ENCODE measurements at places on chromosomes 12 and 14.

DNA sequence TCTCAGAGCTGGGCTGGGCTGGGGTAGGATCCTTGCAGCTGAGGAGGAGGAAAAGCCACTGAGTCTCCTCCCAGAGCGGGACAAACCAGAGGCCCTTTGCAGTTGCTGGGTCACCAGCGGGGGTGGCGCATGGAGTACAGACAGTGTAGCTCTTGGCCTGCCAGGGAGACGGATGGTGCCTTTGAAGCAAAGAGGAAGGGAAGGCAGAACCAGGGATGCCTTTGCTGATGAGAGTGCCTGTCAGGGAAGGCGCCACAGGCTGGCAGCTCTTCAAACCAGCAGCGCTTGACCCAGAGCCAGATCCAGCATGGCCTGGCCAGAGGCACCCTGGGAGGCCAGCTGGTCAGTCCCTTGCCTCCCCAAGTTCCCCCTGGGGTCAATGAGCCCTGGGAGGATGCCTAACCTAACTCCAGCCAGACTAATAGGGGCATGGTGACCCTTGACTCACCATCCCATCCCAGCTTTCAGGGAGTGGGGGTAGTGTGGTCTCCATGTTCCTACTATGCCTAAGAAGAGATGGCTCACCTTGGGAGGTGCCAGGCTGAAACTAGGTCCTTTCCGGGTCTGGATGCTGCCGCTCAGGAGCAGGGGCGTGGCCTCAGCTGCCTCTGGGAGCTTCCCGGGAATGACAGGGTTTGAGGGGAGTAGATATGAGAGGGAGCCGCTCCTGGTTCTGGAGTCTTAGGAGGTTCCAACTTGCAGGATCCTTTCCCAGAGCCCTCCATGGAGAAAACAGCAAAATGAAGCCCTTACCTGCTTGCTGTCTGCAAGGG lies 19.8 kb downstream of the VASH1 start:
- no peak for DNase-seq

DNA sequence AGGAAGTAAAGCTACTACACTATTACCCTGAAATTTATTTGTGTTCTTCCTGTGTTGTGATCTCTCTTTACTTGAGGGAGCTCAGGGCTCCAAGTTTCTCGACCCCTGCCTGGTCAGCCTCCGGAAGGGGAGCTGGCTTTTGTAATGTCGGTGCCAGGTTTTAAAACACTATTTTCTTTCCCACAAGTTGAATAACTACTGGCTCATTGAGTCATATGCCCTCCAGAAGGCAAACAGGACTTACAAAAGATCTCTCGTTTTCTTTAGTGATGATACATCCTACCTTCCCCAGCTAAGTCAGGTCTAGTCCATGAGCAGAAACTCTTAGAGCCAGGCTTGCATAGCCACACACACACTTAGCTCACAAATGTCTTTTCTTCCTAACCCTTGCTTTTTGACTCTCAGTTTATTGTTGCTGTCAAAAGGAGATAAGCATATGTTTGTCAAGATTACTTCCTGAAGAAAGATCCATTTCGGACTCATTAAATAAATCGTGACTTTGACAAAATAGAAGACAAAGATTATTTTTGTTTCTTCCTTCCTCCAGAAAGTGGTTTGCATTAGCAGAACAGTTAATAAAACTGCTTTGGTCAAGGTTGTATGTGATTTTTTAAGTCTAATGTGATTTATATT lies 209.8 kb upstream of the FLRT2 start:
- no peak for DNase-seq

GRCh38 chr14:82490397-82490796 lies 956.7 kb upstream of the SEL1L start:
- no peak for DNase-seq

- no peak for DNase-seq
Measured at GRCh38 chr12:32534698-32535097, 135.3 kb downstream of the FGD4 start.

- DNase-seq = no peak
Measured at GRCh38 chr12:69947897-69948296, 122.9 kb downstream of the MYRFL start.

DNA sequence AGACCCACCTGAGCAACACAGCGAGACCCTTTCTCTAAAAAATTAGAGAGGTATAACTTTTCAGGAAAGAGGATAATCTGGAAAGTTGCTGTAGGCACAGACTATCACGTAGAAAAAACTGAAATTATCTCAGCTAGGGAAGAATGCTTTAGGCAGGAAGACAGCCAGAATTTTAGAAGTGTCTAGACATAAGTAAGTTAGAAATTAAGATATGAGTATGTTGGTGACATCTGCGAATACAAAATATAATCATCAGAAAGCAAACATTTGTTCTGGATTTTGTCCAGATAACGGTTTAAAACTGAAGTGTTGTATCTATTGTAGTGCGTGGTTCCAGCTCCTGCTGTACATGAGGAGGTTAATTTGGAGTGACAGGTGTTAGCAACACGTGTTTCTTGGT lies 123.2 kb downstream of the FBXL14 start:
- no peak for DNase-seq

DNA sequence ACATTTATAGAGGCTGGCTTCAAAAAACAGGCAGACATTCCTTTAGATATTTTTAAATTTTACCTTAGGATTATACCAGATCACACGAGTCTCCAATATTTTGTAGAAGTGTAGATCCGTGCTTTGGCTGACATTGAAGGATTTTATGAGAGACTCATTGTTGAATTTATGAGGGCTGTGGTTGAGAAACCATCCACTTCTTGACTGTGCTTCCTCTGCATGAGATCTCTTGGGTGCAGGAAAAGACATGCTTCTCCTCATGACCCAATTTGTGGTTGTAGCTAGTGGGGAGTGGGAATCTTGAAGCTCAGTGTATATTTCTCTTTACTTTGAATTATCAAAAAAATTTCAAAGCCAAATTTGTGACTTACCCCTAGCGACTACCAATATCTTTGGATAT lies 36.7 kb upstream of the NKX2-8 start:
- no peak for DNase-seq

DNA sequence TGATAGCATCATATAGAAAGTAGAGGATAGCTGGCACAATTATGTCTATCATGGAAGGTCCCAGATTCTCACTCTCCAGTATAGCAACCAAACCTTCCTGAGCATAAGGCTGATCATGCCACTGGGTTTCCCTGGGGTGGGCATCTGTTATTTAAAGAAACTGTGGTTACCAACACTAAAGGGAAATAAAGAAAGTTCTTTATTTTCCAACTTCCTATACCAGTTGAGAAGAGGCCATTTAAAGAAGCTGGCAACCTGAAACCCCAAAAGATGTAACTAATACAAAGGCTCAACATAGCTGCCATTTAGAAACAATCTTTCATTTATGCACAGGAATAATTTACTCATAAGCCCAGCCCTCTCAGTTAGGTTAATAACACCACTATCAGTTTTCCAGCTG lies 3.1 kb downstream of the BCAT1 start:
- DNase-seq = no peak

GRCh38 chr14:100772607-100773165 lies 46.0 kb downstream of the DLK1 start:
- DNase-seq = no peak

- DNase-seq = no peak
Measured at GRCh38 chr12:56104815-56105608, 653 bp downstream of the PA2G4 start.

DNA sequence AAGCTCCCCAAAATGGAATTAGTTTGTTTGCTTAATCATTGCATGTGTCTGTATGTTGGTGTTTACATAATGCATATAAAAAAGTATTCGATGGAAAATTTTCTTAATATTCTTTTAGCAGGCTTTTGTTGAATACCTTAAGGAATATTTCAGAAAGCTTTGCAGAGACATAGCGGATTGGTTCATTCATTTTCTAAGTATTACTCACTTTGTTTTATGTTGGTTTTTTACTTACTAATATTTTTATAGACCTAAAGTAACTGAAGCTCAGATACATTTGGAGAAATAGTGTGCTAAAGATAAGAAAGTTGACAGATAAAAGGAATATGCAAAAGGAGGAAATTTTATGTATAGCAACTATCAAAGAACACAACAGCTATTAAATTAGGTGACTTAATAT lies 191.0 kb downstream of the ERC1 start:
- no peak for DNase-seq

DNA sequence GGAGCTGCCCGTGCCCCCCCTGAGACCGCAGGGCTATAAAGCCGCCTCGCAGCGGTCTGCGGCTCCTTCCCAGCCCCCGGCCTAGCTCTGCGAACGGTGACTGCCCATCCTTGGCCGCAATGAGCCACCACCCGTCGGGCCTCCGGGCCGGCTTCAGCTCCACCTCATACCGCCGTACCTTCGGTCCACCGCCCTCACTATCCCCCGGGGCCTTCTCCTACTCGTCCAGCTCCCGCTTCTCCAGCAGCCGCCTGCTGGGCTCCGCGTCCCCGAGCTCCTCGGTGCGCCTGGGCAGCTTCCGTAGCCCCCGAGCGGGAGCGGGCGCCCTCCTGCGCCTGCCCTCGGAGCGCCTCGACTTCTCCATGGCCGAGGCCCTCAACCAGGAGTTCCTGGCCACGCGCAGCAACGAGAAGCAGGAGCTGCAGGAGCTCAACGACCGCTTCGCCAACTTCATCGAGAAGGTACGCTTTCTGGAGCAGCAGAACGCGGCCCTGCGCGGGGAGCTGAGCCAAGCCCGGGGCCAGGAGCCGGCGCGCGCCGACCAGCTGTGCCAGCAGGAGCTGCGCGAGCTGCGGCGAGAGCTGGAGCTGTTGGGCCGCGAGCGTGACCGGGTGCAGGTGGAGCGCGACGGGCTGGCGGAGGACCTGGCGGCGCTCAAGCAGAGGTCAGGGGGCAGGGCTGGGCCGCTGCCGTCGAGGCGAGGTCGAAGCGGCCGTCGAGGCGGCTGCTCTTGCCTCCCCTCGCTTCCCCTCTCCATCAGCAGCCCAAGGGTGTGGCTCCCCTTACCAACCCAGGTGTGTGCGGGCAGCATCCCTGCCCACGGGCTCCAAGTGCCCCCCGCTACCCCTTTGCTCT lies at the start of gene PRPH:
Gene PRPH, plus strand, starts transcription at position 66 of the 855 bp plus-strand sequence. Its CDS starts 54 bp downstream, at position 120.
- DNase-seq = no peak

- no peak for DNase-seq
Measured at GRCh38 chr12:92612611-92613010, 90.2 kb upstream of the PLEKHG7 start.

DNA sequence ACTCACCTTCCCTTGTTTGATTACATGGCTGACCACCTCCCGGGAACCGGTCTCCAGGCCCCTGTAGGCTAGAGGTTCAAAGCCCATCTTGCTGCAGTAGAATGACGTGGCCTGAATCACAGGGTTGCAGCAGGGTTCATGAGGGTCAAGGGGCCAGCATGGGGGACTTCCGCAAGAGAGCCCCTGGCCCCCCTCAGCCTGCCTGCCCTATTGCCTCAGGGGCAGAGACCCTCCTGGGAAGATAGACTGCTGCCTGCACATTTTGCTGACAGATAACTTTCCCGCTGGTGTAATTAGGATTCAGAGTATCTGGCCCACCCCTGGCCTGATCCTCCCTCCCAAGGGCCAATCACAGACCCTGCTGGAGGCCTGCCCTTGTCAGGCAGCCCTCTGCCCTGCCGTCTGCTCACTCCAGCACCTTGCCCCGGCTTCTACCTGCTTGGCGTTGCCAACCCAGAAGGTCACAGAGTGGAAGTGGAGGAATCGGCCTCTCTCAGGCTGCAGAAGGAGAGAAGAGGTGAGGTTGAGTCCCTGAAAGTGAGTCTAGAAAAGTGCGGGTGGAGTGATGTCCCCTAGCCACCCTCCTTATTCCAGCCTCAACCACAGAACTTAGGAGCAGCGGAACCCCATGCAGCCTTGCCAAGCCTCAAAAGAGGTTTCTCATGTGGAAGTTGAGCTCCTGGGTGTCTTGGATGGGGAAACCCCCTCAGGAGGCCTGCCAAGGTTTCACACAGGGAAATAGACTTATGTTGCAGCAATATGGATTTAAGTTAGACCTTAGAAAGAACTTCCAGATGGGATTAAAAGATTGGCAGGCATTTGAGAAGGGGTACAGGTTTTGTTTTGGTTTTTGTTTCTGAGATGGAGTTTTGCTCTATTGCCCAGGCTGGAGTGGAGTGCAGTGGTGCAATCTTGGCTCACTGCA lies 1.1 kb downstream of the HPD start:
- DNase-seq = no peak

GRCh38 chr12:84874825-84875139 lies 37.8 kb downstream of the SLC6A15 start:
- DNase-seq = no peak

DNA sequence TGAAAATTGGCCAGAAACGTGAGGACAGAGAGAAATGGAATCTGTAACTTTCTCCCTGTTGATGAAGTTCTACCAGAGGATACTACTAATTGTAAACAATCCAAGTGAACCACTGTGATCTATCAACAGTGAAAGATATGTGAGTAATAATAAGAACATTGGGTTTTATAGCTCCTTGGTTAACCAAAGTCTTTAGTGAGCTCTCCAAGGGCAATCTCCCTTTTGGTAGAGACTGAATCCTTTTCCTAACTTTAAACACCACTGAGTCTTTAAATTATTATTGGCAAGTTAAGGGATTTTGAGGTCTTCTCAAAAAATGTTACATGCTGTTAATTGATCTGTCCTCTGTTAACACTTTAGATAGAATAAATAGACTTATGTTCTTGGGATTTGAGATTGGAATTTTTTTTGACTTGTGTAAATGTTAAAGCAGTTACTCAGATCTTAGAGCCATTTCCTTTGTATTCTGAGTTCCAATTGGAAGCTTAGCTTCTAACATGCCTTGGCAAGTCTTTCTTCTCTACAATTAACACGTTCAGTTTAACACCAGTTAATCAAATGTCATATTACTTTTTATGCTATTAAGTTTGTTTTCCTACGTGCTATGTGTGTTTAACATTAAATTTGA lies 338.2 kb upstream of the DDHD1 start:
- no peak for DNase-seq

DNA sequence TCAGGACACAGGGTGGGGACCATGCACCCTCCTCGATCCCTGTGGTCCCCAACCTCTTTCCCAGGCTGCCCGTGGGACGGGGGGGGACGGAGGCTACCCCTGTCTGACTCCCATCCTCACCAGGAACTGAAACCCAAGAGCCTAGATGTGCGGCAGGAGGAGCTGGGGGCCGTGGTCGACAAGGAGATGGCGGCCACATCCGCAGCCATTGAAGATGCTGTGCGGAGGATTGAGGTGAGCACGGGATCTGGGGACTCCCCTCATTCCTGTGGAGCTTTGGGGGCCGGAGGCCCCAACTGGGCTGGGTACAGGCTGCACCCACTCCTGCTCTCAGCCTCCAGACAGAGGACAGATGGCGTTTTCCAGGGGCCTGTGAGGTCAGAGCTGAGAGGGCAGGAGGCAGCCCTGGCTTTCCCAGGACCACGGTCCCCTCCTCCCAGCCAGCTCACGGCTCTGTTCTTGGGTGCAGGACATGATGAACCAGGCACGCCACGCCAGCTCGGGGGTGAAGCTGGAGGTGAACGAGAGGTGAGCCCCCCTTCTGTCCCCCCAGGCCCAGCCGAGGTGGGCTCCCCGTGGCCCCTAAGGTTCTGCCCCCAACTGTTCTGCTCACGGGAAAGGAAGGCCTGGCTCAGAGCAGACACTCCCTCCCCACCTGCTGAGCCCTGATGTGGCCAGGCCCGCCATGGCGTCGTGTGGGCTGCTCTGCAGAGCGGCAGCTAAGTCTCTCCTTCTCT lies 24.2 kb downstream of the HIP1R start:
- no peak for DNase-seq

- DNase-seq = no peak
Measured at GRCh38 chr12:115597157-115597712, 680.3 kb downstream of the MED13L start.
